ENCODE measurements at places on chromosomes 13 and 19.

- DNase-seq = no peak
Observed at GRCh38 chr13:39196965-39197646, 158.8 kb downstream of the NHLRC3 start.

DNA sequence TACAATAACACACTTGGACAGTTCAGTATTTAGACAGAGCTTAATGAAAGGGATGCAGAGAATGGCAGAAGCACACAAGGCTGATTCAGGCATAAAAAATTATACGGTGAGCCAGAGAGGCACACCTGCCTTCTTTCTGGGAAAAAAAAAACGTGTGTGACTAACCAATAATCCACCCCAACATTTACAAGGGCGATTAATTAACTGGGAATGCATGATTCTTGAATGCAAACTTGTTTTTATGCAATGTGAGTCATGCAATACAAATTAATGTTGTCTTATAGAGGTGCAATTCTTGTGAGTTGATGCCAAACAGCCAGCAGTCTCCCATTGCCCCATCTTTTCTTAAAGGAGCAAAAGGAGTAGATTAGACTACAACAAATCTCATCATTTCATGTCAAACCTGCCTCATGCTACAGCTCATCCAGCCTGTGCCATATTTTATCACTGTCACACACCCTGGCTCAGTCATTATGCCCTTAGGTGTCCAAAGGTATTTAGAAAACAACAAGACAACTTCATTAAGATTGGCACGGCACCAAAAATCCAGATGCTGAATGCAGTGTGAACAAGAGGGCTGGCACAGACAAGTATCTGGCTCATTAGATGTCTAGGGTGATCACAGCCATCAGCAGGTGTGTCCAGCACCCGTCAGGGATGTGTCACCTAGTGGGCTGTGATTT, 721.1 kb downstream of the EFNB2 start:
- DNase-seq = no peak

DNA sequence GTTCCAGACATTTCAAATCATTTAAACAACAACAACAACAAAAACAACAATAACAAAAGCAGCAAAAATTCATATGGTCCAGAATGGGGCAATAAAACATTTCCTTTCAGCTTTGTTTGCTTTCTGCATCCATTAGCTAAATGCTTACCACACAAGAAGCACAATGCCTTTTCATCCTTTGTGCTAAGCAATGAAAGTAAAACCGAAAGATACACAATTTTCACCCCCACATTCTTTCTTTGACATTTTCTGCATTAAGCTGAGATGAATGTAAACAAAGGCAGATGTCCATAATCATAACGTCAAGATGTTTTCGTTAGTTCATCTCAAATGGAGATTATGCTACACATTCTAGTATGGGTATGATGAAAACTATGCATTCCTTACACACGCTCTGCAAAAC, 568.5 kb downstream of the SLITRK6 start:
- DNase-seq = no peak

DNA sequence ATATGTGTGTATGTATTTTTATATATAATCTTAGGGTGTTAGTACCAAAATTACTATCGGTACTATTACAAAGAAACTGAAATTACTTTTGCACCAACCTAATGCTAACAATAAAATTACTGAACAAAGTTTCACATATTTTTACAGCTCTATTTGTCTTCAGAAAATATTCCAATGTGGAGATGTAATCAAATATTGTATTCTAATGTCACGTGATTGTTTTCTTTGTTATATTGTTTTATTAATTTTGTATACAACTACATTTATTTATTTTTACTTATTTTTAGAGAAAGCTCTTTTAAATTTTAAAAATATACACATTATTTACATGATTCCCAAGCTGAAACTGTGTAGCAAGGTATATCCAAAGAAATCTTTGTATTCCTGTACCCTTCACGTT, 227.1 kb upstream of the KLF12 start:
- no peak for DNase-seq

- DNase-seq = no peak
Observed at GRCh38 chr19:47891622-47891922, 5.5 kb upstream of the SULT2A1 start.

DNA sequence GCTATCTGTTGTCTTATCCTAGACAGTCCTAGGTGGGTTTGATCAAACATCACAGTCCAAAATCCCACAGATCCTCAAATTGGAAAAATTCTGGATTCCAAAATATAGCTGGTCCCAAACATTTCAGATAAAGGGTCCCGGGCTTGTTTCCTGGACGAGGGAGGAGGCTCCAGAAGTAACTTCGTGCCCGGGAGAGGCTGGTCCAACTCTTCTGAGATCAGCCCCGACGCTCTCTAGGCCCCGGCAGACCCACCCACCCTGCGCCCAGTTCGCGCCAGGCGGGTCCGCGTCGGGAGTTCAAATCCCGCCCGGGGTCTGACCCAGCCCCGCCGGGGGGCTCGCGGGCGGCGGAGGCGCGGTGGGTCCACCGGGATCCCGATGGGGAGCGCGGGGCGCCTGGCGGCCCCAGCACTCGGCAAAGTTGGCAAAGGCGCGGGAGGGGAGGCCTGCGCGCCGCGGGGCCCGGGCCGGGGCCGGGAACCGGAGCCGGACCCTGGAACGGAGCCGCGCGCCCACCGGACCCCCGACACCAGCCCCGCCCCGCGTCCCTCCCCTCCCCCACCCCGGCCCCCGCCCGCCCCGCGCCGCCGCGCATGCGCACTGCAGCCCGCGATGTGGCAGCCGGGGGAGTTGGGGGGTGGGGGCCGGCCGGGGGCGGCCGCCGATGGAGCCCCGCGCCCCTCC, 513 bp downstream of the MIER2 start:
- DNase-seq = no peak
